ENCODE measurements at places on chromosomes 6 and 20.

DNA sequence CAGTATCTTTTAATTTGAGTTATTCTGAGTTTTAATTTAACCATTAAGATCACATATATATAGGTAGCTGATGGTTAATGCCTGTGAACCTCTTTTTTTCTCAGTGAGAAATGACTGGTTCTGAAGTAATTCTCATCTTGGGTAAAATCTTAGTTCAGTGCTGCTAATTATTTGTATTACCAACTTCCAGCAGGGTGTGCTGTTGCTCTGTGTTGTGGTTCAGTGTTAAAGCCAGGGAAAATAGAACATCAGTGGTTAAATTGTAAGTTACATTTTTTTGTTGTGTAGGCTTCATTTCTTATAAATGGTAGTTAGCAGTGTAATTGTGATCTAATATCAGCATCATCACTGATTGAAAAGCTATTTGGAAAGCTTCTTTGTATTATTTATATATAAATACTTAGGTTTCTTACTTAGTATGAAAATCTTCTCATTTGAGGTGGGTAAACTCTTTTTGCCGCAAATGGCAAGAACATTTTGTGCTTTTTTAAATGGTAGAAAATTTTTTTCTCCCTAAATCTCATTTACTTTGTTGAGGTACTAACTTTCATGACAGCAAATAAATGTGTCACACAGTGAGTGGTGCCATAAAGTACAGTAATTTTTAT lies 43.7 kb downstream of the CDC5L start:
- peak; percentile 36 for DNase-seq

DNA sequence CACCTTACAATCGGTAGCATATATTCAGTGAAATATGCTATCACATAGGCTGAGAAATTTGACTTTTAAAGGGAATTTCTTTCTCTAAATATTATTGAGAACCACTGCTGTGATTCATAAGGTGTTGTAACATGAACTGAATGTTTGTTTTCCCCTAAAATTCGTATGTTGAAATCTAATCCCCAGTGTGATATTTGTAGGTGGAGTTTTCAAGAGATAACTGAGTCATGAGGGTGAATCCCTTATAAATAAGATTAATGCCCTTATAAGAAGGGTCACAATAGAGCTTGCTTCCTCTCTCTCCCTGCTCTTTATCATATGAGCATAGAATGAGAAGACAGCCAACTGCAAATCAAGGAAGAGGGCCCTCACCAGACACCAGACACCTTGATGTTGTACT lies 64.8 kb downstream of the LMBRD1 start:
- no peak for DNase-seq

- no peak for DNase-seq
These were observed 16.6 kb downstream of the B4GALT5 start for GRCh38 chr20:49697071-49697470.

GRCh38 chr6:34073540-34073939 lies 72.3 kb downstream of the GRM4 start:
- no peak for DNase-seq

DNA sequence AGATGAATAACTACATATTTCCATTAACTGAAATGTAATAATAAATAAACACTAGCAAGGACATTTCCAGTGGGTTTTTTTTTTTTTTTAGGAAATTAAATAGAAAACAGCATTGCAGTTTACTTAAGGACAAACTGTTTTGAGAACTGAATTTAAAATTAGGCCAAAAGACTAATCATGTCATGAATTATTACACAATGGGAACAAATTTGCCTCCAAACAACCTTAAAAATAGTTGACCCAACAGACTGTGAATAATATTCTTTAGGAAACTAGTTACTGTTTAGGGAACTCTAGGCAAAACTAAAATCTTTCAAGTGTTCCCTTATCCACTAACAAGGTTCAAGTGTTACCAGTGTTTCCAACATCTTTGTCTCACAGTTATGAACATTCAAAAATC lies 16.4 kb upstream of the COL12A1 start:
- DNase-seq: no peak

- no peak for DNase-seq
These were observed 157.8 kb downstream of the MYO6 start for GRCh38 chr6:75906871-75907270.

DNA sequence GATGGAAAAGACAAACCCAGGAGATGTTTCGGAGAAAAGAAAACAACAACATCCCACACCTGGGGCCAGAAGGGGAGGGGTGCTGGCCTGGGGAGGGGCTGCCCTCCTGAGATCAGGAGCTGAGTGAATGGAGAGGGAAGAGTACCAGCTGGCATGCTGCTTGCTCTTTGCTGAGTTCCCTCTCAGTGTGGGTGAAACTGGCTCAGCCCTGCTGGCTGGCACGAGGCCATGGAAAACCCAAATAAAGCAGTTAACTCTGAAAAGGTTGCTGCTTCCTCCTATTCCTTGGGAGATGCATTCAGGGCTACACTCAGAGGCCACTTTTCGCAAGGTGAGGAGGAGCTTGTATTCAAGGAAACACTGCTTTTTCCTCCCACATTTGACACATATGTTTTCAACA lies 8.0 kb upstream of the KCNK16 start:
- no peak for DNase-seq

DNA sequence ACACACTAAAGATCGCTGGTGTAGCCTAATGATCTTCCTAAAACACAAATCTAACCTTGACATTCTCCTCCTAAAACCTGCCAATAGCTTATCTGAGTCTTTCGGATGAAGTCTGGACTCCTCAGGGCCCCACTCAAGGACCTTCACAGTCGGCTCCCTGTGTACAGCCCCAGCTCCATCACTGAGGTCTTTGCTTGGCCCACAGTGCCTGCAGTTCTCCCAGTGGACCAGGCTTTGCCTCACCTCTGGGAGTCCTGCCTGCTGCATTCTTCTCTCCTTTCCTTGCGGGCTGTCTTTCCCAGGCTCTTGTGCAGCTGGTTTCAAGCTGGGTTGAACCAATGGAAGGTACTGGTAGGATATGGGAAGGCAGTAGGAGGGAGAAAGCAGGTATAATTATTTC lies 122.6 kb upstream of the FERMT1 start:
- no peak for DNase-seq

GRCh38 chr6:1950631-1951030 lies 294.8 kb downstream of the GMDS start:
- no peak for DNase-seq

GRCh38 chr20:14717134-14717999 lies 380.0 kb upstream of the FLRT3 start:
- DNase-seq: no peak

- DNase-seq: no peak
These were observed 573.8 kb downstream of the EPM2A start for GRCh38 chr6:145161501-145161900.

DNA sequence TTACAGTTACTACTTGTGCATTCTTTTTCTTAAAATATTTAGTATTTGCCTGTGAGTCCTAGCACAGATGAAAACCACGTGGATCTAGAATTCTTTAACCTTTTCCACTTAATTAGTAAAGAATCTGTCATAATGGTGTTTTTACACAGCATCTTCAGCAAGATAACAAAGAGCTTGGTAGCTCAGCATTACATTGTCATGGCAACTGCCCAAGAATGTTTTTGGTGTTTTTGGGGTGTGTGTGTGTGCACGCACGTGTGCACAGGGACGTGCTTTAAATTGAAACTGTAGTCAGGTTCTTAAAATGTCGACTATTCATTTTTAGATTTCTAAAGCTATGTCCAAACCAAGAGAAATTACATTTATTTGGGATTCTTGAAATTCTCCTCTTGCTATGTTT lies 108.0 kb downstream of the FIG4 start:
- no peak for DNase-seq

DNA sequence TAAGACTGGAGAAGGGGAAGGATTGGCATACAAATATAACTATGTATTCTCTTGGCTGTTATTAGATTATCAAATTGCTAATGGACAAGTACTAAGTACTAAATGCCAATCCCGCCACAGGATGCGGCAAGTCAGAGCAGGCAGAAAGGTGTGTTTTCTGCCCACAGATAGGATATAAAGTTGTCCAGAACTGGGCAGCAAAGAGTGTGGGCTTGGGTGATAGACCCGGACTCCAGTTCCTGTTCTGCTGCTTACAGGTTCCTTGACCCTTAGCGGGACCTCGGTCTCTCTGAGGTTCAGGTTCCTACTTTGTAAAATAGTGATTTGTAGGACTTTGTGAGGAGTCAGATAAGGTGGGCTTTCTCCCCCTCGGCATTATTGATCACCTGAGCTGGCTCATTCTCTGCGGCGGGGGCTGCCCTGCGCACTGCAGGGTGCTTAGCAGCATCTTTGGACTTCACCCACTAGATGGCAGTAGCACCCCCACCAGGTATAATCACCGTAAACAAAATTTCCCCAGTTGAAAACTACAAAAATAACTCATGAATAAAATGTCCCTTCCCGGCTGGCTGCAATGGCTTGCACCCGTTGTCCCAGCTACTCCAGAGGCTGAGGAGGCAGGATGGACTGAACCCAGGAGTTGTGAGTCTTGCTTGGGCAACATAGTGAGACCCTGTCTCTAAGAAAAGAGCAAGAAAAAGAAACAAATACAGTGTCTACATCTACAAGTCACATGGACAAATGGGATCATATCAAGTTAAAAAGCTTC lies 193.1 kb downstream of the DOK5 start:
- DNase-seq: peak; percentile 32

- DNase-seq: no peak
These were observed 115.7 kb downstream of the AKAP7 start for GRCh38 chr6:131250936-131251335.

DNA sequence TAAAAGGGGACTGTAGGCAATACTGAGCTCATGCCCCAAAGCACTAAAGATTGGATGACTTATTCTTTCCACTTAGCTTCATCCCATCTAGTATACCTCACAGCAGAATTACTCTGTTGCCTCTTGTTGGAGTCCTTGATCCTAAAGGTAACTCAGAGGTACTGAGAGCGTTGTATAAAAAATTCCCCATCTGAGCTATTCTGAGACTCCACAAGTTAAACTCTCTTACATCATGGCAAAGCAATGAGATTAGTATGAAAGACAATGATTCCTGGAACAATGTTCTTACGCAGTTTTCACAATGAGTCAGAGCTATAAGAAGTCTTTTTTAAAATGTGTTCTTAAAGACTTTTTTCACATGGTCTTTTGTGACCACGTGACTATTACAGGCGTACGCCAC lies 370.1 kb downstream of the ADGRB3 start:
- no peak for DNase-seq

DNA sequence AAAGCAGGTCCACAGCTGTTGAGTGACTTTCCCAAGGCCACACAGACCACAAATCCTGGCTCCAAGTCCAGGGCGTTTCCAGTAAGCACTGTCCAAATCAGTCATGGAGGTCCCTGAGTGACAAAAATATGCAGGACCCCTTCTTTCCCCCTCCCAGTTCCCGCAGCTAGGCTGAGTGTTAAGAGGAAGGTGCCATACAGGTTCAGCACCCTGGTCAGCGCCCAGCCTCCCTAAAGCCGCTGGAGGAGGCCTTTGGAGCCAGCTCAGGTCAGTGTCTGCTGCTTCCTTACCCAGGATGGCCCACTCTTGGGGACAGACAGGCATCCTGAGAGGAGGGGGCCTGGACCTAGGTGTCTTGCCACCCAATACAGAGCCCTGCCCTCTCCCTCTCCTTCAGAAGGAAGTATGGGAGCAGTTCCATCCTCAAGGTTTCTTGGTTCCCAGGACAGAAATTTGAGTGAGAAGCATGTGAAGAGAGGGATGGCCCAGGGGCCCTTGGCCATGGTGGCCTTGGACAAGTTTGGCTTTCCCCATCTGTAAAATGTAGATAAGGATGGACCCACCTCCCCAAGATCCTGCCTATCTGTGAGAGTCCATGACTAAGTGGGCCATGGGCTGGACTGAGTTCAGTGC lies 13.2 kb downstream of the TMEM74B start:
- DNase-seq: no peak

DNA sequence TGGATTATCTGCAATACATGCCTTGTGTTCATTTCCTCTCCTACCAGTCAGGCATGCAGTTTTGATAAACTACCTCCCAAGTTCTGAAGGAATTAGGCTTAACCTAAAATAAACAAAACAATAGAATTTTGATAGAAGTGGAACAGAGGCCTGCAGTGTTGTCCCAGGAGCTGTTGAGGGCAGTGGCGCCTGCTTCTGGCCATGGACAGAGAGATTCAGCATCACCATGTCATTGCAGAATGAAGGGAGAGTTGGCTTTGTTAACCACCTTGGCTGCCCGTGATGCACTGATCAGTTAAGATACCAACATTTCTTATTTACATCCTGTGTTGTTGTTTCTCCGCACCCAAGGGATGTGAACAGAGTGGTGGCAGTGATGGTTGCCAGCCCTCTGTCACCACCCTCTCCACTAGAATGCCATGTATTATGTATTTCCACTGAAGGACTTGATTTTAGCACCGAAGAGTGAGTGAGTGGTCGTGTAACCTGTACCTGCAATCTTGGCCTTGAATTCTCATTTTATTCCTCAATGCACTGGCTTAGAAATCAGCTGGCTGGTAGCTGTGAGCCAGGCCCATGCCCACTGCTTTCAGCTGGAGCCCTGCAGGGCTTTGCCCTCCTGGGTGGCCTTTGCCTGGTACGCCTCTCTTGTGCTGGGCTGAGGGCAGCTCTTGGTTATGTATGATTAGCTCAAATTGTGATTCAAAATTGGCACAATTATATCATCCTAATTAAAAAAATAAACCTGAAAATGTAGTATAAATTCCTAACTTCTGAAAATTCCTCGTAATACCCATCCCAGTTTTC lies 56.5 kb downstream of the SHLD1 start:
- DNase-seq: no peak

DNA sequence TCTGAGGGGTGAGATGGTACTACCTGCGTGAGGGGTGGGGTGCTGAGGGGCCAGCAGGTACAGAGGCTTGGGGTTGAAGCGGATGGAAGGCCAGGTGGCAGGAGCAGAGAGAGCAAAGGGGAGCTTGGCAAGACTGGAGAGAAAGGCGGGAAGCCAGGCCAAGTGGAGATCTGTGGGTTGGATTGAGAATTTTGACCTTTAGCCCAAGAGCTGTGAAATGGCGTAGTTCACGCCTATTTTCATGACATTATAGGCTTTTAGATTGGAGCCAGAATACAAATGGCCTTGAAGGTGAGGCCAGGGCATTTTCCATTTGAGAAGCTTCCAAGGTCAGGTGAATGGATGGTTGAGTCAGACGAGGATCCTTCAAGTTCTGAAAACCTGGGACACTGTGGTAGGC lies 2.5 kb downstream of the ATRN start:
- no peak for DNase-seq

DNA sequence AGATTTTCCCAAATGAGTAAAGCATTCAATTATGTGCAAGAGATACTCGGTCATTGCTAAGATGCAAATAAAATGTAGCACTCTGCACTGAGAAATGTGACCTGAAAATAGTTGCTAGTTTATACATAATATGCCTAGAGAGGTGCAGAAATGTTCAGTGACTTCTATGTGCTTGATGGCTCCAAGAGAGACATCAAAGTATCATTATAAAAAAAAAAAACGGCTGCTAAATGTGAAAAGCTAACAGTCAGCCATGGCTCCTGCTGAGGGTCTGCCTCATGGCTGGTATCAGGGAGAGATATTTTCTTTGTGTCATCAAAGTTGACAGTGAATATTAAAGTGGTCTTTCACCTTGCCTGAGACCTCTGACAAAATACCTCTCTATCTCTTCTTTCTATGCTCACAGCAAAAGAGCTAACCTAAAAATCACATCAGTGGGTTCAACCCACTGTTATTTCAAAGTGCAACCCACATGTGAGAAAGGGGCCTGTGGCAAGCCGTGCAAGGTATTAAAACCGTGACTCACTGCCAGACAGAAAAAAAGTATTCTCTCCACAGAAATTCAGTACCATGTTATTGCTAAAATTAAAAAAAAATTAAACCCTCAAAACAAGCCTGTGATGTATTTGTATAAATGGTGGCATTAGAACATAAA lies 259.0 kb downstream of the HIVEP2 start:
- DNase-seq: no peak

- DNase-seq: no peak
These were observed 324.5 kb downstream of the SOX4 start for GRCh38 chr6:21918041-21918440.

GRCh38 chr20:47785854-47786764 lies 828 bp upstream of the SULF2 start:
- DNase-seq: no peak

Measured in stimulated activated CD4-positive, alpha-beta T cell treated with anti-CD3 and anti-CD28 coated beads, Interleukin-2, amount 100 ng/mL, for 48 hours (primary cell).